Naive B cell (primary cell): ENCODE measurements at places on chromosomes 5 and 9. TPM values are rescaled to one million over a fixed set of nuclear protein-coding genes. Genes with fewer than 3 reads are reported as not detected.

The GLDC gene
- polyA plus RNA-seq: 1.6 TPM

The ATP10B gene
- not detected for polyA plus RNA-seq

- no peak for DNase-seq
These were observed 1.0 kb upstream of the RAPGEF1 start for GRCh38 chr9:131740898-131741297.

- DNase-seq: peak; percentile 12
These were observed 95.8 kb downstream of the ALDH1A1 start for GRCh38 chr9:72856972-72857623.

GRCh38 chr9:138024831-138025291 lies 147.3 kb downstream of the CACNA1B start:
- DNase-seq: no peak

GRCh38 chr5:156376751-156377150 lies 49.8 kb downstream of the SGCD start:
- no peak for DNase-seq
